ENCODE measurements at places on chromosomes 13 and 19.

- peak; percentile 21 for DNase-seq
These were observed 34.2 kb downstream of the MBNL2 start for GRCh38 chr13:97256343-97256783.

DNA sequence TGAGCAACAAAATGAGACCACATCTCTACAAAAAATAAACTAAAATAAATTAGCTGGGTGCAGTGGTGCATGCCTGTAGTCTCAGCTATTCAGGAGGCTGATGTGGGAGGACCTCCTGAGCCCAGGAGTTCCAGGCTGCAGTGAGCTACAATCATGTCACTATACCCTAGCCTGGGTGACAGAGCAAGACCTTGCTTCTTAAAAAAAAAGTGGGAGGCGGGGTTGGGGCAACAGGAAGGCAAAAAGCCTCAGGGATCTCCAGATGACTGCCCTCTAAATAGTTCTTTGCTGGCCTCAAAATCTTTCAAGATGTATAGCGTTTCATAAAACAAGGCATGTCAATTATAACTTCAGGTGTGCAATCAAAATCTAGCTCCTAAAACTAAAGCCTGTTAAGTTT is 18.5 kb downstream of the CEACAM8 start:
- no peak for DNase-seq

- no peak for DNase-seq
These were observed 201.1 kb upstream of the ARGLU1 start for GRCh38 chr13:106768991-106769390.

GRCh38 chr19:55486971-55487923 is 989 bp upstream of the SSC5D start:
- peak; percentile 36 for DNase-seq

DNA sequence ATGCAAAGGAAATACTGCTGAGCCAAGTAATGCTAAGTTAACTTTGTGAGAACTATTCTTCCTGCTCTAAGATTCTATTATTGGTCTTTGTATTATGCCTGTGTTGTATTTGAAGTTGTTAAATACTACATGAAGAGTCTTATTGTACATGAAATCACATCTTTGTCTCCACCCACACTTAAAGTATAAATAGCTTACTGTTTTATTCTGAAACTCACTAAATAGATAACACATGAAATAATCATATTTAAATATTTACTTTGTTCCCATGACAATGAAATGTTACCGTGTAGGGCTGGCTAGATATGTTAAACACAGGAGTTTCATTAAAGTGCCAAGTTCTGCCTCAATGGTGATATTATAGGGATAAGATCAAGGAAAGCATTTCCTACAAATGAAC is 562.1 kb upstream of the ATXN8OS start:
- DNase-seq: no peak

- DNase-seq: no peak
These were observed 17.8 kb downstream of the ERCC5 start for GRCh38 chr13:102863590-102863989.

- DNase-seq: no peak
These were observed 218.7 kb downstream of the KCTD12 start for GRCh38 chr13:76667551-76667950.

DNA sequence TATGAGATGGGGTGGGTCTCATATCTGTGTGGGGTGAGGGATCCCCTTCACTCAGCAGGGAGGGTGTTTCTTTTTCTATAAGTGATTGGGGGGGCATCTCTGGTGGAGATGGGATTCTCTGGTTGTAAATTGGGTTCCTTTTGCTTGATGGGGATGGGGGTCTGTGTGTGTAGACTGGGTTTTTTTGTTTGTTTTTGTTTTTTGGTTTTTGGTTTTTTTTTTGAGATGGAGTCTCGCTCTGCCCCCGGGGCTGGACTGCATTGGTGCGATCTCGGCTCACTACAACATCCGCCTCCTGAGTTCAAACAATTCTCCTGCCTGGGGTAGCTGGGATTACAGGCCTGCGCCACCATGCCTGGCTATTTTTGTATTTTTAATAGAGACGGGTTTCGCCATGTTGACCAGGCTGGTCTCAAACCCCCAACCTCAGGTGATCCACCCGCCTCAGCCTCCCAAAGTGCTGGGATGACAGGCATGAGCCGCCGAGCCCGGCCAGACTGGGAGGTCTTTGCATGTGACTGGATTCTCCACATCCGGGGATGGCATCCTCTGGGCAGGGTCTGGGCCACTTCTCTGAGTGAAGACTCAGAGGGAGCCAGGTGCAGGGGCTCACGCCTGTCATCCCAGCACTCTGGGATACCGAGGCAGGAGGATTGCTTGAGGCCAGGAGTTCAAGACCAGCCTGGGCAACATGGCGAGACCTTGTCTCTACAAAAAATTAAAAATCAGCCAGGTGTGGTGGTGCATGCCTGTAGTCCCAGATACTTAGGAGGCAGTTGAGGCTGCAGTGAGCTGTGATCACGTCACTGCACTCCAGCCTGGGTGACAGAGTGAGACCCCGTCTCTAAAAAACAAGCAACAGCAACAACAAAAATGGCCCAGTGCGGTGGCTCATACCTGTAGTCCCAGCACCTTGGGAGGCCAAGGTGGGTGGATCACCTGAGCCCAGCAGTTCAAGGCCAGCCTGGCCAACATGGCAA is 799 bp downstream of the MYBPC2 start:
- no peak for DNase-seq

GRCh38 chr13:112842931-112843391 is 126.1 kb upstream of the MCF2L start:
- no peak for DNase-seq

- DNase-seq: no peak
These were observed 915.9 kb downstream of the UQCRFS1 start for GRCh38 chr19:28297036-28297435.

GRCh38 chr13:67792151-67792676 is 562.1 kb upstream of the PCDH9 start:
- no peak for DNase-seq
